ENCODE measurements at places on chromosomes 6 and 20. TPM values are rescaled to one million over a fixed set of nuclear protein-coding genes. Genes with fewer than 3 reads are reported as not detected.

SUPT3H gene
- total RNA-seq = 4.7 TPM

PPP1R16B gene
- 0.14 TPM for total RNA-seq

SYCP2L gene
- 2.0 TPM for total RNA-seq

SULF2 gene
- total RNA-seq = 22.8 TPM

SESN1 gene
- total RNA-seq = 10.0 TPM

PSORS1C1 gene
- total RNA-seq = 6.1 TPM

HSPA1L gene
- total RNA-seq = 1.1 TPM

MTO1 gene
- total RNA-seq = 10.0 TPM

OPRM1 gene
- total RNA-seq = not detected

PRRT1 gene
- 0.41 TPM for total RNA-seq

LAMA2 gene
- 0.31 TPM for total RNA-seq

FKBP1C gene
- total RNA-seq = 2.0 TPM

GHRH gene
- not detected for total RNA-seq

VSX1 gene
- total RNA-seq = 0.43 TPM

LY6G6D gene
- total RNA-seq = not detected

TINAG gene
- not detected for total RNA-seq

HMGCLL1 gene
- 0.14 TPM for total RNA-seq
